Mammary epithelial cell (primary cell): ENCODE measurements at places on chromosomes 5 and 9.

- DNase-seq, result no peak
Observed at GRCh38 chr9:1522219-1522767, 472.1 kb downstream of the DMRT2 start.

DNA sequence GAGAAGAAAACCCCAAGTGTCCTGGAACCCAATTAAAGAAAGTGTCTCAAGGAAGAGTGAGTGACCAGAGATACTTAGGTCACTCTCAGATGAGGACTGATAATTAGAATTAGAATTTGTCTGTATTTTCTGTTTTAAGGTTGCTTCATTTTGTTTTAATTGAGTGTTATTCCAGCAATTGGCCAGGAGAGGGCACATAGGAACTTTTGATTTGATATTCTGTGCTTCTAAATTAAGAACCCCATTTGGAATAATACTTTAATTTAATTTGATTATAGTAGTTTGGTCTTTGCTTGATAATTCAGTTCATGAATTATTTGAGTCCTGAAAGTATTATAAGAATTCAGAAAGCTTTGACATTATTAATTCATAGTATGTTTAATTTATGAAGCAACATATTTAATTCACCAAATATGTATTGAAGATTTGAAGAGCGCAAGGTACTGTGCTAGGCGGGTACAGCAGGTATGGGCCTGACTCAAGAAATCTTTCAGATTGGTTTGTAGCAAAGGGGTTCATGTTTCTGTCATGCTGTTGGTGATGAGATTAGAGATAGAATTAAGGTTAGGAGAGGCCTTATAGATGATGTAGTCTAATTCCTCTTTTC, 4.9 kb downstream of the MRPL22 start:
- DNase-seq, result no peak

GRCh38 chr5:55370291-55370925, 62.6 kb downstream of the MTREX start:
- DNase-seq, result no peak

DNA sequence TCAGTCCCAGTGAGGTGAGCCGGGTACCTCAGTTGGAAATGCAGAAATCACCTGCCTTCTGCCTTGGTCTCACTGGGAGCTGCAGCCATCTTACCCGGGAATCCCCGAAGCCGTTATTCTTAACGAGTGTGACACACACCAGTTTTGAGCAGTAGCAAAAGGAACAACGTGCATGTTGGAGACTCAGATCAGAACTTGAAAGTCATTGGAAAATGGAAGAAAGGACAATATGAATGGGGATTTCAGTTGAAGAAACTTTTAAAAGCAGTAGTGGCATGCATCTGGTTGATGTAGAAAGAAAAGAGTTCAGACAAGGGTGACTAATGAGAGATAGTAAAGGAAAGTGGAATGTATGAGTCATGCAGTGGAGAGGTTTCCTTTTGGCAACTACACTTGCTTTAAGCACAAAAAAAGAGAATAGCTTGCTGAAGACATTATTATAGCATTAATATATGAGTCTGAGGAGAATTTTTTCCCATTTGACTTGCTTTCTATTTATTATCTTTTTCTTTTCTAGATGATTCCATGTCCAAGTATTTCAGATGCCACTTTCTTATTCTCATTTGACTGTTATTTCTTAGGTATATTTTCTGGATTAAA, 44.4 kb upstream of the ANKDD1B start:
- DNase-seq, result peak; percentile 82

GRCh38 chr5:44997506-44997905, 188.8 kb downstream of the MRPS30 start:
- no peak for DNase-seq

- DNase-seq, result no peak
Observed at GRCh38 chr9:89475891-89476440, 21.9 kb downstream of the SEMA4D start.

- no peak for DNase-seq
Observed at GRCh38 chr5:85108471-85108870, 723.8 kb upstream of the EDIL3 start.

DNA sequence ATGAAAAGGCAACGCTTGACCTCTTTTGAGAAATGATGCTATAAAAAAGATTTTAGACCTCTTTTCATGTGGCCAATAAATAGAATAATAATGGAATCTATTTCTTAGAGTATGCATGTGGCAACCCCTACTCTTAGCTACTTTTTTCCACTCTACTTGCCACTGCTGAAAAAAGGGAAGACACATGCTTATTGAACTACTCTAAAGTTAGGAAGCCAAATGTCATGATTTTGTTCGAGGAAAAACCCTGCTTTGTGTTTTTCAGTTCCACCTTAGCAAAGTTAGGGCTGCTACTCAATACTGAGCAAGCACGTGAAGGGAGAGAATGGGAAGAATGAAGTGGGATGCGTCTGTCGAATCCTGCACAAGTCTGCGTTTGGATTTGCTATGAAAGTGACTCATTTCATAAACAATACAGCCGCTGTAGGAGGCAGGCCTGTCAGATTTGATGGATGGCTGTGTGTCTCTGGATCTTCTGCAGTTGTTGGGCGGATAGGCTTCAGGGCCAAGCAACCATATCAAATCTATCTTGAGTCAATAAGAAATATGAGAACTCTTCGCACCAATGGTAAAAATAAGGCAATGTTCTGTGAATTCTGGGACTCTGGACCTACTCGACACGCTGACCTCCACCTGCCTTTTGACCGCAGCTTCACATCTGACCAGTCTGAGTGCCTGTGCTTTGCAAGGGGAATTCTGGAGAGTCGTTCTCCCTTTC, 333.6 kb downstream of the PIK3R1 start:
- peak; percentile 76 for DNase-seq

DNA sequence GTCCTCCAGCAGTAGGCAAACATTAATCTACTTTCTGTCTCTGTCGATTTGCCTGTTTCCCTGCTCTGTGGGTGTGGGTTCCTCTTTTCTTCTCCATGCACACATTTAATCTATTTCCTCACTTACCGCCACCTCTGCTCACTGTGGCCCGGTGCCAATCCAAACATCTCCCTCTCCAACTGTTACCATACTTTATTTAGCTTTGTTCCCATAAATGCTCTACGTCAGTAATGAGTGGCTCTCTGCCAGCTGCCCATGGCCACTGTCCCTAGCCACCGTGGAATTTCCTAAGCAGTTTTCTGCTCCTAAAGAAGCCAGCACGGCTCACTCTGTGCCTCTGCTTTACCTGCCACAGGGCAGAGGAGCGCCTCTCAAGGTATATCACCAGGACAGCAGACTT, 19.5 kb upstream of the GOLPH3 start:
- peak; percentile 52 for DNase-seq

GRCh38 chr5:100900142-100900795, 2.8 kb downstream of the ST8SIA4 start:
- peak; percentile 25 for DNase-seq

GRCh38 chr5:61910771-61911170, 395.2 kb upstream of the KIF2A start:
- peak; percentile 49 for DNase-seq

GRCh38 chr9:121708768-121709488, 57.5 kb downstream of the DAB2IP start:
- no peak for DNase-seq

DNA sequence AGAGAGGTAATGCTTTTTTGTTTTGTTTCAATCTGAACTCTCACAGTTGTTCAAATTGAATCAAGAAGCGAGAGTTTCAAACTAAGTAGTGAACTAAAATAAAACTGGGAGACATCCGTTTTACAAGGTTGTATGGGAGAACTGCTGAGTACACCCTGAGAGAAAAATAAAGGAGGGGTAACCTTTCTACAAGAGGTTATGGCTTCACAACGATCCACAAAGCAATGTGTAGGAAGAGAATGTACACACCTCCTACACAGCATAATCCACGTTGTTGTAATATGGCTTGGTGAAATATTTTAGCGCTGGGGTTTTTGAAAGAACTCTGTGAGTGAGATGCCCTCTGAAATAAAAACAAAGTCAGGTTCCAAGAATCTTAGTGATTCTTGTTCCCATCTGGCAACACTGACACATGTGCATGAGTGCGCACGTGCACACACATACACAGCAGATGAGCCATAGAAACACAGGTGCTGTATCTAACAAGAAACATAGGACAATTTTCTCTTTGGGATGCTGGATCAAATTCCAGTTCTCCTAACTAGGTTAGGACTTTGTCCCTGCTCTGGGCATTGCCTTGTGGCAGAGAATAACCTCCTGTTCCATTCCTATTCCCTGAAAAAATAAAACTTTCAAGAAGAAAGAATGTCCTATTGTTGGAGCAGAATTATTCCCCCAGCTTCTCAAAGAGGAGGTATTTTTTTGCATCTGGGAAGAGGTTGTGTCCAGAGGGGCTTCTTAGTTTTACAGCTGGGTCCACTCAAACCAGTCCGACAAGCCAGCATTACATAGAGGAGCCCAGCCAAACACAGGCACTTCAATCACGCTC, 94.5 kb upstream of the EFNA5 start:
- DNase-seq, result no peak

GRCh38 chr5:76861612-76862011, 11.8 kb downstream of the S100Z start:
- no peak for DNase-seq

GRCh38 chr5:115549154-115549553, 4.6 kb upstream of the FEM1C start:
- DNase-seq, result no peak

- no peak for DNase-seq
Observed at GRCh38 chr5:160251406-160252155, 22.3 kb downstream of the FABP6 start.

DNA sequence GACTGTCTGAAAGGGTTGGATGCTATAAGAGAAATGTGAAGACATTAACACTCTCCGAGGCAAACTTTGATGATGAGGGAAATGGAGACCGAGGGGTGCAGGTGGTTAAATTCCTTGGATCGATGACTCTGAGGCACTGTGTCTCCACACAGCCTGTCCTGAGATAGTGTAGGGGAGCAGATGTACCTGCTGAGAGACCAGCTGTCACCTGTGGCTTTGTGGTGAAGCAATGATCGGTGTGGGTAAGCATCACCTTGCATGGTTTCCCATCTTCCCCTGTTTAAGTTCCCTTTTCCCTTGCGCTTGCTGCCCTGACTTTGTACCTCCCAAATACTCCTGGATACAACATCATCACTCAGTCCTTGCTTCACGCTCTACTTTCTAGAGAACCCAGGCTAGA, 9.8 kb upstream of the MIER3 start:
- no peak for DNase-seq

DNA sequence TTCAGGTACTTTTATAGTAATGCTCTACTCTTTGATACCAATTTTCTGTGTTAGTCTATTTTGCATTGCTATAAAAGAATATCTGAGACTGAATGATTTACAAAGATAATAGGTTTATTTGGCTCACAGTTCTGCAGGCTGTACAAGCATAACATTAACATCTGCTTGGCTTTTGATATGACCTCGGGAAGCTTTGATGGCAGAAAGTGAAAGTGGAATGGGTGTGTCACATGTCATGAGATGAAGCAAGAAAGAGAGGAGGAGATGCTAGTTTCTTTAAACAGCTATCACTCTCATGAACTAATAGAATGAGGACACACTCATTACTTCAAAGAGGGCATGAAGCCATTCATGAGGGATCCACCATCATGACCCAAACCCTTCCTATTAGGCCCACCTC, 270.9 kb upstream of the IL12B start:
- DNase-seq, result no peak

DNA sequence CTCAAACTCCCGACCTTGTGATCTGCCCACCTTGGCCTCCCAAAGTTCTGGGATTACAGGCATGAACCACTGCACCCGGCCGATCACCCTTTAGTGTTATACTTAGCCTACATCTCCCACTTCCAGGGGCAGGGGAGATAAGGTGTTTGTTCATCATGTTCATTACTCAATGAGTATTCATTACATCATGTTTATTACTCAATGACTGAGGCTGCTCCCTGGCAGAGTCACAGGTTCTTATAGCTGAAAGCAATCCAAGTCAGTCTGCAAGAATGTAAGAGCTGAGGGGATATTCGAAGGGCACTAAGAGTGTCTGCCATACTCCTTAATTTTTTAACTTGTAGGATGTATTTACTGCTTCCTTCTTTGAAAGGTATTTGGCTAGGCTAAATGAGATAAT, 214.2 kb downstream of the SPATA31D1 start:
- peak; percentile 81 for DNase-seq

- DNase-seq, result no peak
Observed at GRCh38 chr5:55418994-55419968, 111.5 kb downstream of the MTREX start.

- no peak for DNase-seq
Observed at GRCh38 chr5:18932081-18932480, 1055.9 kb downstream of the CDH18 start.

- DNase-seq, result no peak
Observed at GRCh38 chr9:127650518-127650917, 38.4 kb downstream of the STXBP1 start.

DNA sequence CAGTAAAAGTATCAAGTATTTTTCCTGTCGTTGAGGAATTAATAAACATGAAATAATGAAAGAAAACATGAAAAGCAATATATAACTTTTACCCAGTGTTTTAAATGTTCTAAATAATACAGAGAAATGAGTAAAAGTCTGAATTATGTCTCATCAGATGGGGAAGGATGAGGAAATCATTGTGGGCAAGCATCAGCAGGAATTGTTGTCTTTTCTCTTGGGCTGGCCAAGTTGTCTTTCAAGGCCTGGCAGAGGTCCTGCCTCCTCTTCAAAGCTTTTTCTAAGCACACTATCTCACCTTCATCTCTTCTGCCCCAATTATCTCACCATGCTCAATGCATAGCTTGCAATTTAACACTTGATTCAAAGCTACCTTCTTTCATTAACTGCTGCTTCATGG, 41.9 kb downstream of the MOCS2 start:
- DNase-seq, result peak; percentile 45

GRCh38 chr9:136589766-136590763, 44.2 kb upstream of the NOTCH1 start:
- DNase-seq, result no peak

GRCh38 chr5:95057615-95058014, 227.3 kb downstream of the MCTP1 start:
- DNase-seq, result no peak

DNA sequence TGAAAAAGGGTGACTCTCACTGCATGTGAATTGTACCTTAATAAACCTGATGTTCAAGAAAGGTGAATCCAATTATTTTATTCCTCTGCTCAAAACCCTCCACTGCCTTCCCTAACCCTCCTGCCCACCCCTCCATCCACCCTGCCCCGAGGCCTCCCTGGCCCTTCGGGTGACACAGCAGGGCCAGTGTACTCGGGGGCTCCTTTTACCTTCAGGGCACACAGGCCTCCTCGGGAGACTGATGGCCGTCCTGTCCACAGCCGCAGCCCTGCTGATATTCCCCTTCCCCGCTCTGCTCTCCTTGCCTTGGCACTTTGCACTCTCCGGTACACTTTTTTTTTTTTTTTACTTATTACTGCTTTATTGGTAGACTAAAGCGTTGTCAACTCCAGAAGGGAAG, 234.0 kb downstream of the CACNA1B start:
- no peak for DNase-seq

- DNase-seq, result no peak
Observed at GRCh38 chr5:18375641-18376040, 741.4 kb downstream of the TAF11L14 start.

GRCh38 chr5:80124121-80124918, 89.2 kb downstream of the THBS4 start:
- no peak for DNase-seq
